ENCODE measurements at places on chromosomes 5 and 9. TPM values are rescaled to one million over a fixed set of nuclear protein-coding genes. Genes with fewer than 3 reads are reported as not detected.

The RPL37 gene
- total RNA-seq, result 204 TPM

The CMBL gene
- total RNA-seq, result 6.2 TPM

The MYOT gene
- not detected for total RNA-seq

The FNBP1 gene
- total RNA-seq, result 42.5 TPM

The TAF9 gene
- total RNA-seq, result 75.1 TPM

The TCF7 gene
- 0.29 TPM for total RNA-seq

The TARS1 gene
- total RNA-seq, result 220 TPM

The SLC1A1 gene
- 20.2 TPM for total RNA-seq

The CNTNAP3B gene
- 163 TPM for total RNA-seq

All from vein endothelial cell (primary cell).